ENCODE measurements at places on chromosomes 3 and 15.

GRCh38 chr15:34837246-34838016 is 42.1 kb upstream of the ACTC1 start:
- no peak for DNase-seq

GRCh38 chr3:114157321-114157720 is 21.5 kb downstream of the DRD3 start:
- no peak for DNase-seq

DNA sequence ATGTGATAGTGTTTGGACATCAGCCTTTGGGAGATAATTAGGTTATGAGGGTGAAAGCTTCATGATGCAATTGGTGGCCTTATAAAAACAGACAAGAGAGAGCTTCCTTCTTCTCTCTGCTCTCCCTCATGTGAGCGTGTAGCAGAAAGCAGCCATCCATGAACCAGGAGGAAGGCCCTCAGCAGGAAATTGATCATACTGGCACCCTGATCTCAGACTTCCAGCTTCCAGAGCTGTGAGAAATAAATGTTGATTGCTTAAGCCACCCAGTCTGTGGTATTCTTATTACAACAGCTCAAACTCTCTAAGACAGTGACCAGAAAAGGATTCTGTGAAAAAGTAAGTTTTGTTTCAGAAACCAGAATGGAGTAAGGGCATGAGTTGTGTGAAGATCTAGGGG is 13.3 kb downstream of the STAC start:
- no peak for DNase-seq

DNA sequence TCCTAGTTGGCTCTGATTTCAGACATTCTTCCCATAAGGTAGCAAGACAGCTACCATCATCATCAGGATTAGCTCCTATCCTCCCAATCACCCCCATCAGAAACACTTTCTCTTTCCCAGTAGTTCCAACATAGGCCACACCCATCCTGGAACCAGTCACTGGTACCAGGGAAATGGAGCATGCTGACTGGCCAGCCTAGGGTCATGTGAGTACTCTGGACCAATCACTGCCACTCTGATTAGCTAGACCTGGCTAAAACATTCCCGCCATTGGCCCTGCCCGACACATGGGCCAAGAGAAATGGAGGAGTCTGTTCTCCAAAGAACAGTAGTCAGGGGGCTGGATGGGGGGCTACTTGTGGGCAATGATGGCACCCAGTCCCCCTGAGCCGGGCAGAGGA is 12.4 kb downstream of the EFCC1 start:
- DNase-seq: no peak
